ENCODE measurements at places on chromosomes 3 and 15.

GRCh38 chr3:25547943-25548674 lies 116.6 kb downstream of the TOP2B start:
- peak; percentile 8 for DNase-seq

DNA sequence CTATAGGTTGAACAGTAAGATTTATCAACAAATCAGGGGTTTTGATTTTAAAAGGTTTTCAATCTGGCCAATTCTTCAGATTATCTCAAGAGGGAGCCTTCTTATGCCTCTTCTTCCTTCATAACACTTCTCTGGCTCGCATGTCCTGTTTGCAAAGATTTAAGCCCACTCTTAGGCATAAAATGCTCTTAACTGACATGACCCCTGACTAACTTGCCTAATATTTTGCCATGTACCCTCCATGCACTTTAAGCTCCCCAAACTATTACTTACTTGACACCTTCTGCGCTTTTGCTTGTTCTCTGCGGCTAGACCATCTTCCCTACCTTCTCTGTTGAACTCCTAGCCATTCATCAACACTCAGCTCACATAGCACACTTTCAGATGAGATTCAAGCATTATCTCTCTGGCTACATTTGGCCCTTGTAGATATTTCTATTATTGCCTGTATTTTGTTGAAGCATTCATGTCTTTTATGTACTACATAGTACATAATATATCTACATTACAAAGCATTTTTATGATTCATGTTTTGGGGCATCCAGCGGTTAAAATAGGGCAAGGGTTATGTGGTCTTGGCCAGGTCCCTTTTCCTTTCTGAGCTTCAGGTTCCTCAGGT lies 1.0 kb upstream of the ARIH1 start:
- no peak for DNase-seq

DNA sequence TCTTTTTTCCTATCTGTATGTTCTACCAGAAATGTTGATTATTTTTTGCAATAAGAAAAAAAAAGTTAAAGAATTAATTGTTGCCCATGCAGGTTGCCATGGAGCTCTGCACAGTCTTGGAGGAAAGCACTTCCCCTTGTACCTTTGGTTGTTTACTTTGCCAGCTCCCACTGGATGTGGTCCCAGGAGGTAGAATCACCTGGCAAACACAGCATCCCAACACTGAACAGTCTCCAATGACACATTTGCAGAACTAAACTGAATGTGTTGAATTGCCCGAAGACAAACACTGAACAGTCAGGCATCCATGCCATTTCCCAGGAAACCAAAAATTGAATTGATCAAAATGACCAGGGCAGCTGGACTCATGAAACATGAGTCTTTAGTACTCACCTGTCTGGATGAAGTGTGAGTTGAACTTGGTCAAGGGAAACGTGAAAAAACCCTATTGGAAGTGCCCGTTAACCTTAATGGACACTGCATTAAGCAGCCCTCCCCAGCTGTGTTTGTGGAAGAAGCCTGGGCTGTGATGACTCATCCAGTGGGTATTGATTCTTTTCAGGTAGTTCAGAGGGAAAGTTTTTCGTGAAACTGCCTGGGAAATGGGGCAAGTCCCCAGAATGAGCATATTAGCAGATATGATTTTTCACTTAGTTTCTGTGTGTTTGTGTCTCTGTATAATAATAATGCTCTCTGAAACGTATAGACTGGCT lies 284.7 kb upstream of the STT3B start:
- no peak for DNase-seq

DNA sequence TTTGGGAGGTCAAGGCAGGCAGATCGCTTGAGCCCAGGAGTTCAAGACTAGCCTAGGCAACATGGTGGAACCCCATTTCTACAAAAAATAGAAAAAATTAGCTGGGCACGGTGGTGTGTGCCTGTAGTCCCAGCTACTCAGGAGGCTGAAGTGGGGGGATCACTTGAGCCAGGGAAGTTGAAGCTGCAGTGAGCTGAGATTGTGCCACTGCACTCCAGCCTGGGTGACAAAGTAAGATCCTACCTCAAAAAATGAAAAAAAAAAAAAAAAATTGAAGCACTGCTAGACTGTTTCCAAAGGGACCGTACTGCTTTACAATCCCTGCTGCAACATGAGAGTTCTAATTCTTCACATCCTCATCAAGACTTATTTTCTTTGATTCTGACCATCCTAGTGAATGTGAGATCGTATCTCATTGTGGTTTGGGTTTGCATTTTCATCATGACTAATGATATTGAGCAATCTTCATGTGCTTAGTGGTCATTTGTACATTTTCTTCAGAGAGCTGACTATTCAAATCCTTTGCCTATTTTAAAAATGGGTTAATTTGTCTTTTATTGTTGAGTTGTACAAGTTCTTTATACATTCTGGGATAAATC lies 10.8 kb downstream of the CMTM8 start:
- no peak for DNase-seq

GRCh38 chr15:68376447-68377060 lies 55.4 kb downstream of the ITGA11 start:
- DNase-seq = no peak

DNA sequence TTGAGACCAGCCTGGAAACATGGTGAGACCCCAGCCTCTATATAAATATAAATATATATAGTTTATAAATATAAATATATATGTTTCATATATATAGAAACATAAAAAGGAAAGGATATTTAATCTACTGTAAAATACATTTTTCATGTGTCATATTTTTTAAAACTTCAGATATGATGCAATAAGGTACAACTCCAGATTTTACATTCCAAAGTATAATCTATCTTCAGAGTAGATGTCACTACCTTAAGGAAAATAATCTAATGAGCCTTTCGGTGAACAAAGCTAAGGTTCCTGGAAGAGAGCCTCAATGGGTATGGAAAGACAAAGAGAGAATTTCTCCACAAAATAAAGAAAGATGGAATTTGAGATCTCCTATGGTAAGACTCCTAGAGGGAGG lies 16.9 kb downstream of the EFHB start:
- DNase-seq = no peak

DNA sequence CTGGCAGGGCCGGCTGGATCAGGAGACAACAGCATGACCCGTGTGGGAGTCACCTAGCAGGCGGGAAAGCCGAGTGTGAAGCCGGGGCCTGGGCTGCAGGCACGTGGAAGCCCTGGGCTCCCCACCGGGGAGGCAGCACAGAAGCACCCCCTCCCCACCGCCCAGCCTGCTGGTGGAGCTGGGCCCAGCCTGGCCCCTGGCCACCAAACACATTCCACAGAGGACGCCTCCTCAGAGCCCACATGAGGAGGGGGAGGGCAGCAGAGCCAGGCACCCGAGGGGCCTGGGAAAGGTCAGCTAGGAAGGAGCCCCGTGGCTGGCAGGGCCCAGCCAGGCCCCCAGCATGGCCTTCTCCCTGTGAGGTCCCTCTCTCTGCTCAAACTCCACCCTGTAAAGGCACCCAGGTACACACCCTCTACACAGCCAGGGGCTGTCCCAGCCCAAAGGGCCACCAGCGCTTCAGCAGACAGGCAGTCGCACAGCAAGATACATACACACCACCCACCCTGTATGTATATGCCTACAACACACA lies 4.5 kb downstream of the PLXNB1 start:
- no peak for DNase-seq

GRCh38 chr15:45549541-45550220 lies 27.1 kb upstream of the SLC30A4 start:
- DNase-seq = no peak

DNA sequence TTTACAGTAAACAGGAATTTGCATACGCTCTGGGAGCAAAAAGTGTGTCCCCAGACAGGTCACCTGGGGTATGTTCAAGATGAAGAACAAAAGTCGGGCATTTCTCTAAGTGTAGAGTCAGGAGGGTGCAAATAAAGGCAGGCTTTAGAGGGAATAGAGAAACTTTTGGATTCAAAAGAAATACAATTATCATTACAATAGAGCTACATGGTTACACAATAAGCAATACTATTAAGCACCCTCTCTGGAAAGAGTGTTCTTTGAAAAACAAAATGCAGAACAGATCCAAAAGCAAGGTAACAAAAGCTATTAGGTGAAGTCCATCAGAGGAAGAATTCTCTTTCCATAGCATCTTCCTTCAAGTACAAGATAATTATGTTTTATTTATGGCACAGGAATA lies 679.7 kb downstream of the FHIT start:
- DNase-seq = no peak

DNA sequence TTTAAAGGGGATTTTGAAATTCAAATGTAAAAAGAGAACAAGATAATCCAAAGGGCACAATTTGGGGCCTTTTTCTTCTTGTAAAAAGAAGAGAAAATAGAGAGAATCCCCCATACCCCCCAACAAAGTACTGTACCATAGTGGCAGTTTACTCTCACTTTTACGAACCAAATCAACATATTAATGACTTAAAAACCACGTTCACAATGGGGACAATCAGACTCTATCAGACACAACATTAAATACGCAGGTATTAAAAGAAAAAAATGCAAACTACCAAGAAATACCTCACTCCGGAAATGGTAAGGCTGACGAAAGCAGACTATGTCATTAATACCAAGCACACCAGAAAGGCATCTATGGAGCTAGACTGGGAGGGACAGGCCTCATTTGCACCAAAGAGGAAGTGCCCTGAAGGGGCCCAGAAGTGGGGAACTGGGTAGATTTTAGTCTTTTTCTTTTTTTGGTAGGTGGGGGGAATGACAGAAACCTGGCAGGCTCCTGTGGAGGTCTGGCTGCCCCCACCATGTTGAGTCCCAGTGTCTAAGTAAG lies 134.3 kb downstream of the TIGIT start:
- no peak for DNase-seq

- DNase-seq = no peak
Measured at GRCh38 chr3:117893638-117894037, 1141.0 kb downstream of the IGSF11 start.

- no peak for DNase-seq
Measured at GRCh38 chr3:104561324-104561723, 805.4 kb upstream of the ALCAM start.

GRCh38 chr3:71389911-71390573 lies 193.5 kb downstream of the FOXP1 start:
- DNase-seq = no peak

GRCh38 chr3:134371542-134372324 lies 2.5 kb downstream of the AMOTL2 start:
- no peak for DNase-seq

GRCh38 chr3:74267588-74268184 lies 346.8 kb downstream of the CNTN3 start:
- peak; percentile 21 for DNase-seq

- no peak for DNase-seq
Measured at GRCh38 chr3:194218646-194219453, 82.9 kb downstream of the HES1 start.

GRCh38 chr3:33729993-33730392 lies 11.9 kb upstream of the CLASP2 start:
- no peak for DNase-seq

DNA sequence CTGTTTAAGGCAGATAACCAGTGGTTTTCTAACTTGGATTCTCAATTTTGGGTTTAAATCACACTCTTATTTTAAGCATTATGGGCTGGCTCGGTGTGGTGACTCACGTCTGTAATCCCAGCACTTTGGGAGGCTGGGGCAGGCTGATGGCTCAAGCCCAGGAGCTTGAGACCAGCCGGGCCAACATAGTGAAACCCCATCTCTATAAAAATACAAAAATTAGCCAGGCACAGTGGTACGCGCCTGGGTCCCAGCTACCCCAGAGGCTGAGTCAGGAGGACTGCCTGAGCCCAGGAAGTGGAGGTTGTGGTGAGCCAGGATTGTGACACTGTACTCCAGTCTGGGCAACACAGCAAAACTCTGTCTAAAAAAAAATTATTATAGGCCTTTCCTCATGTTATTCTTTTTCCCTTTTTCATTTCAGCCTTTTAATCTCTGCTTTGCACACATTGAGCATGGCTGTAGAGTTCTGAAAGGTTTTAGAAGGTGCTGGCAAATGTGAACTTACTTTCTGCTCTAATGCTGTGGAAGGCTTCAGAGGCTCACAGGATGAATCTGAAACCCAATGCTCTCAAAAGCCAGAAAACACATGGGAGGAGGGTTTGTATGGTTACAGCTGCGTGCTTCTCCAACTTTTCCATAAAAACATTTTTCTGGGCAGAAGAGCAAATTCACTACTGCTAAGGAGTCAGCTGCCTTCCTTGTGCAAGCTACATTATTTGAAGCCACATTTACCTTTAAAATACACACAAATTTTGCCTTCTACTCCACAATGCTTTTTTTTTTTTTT lies 32.5 kb downstream of the CHAC1 start:
- no peak for DNase-seq

- DNase-seq = no peak
Measured at GRCh38 chr15:25243800-25244097, 195.1 kb downstream of the UBE3A start.

DNA sequence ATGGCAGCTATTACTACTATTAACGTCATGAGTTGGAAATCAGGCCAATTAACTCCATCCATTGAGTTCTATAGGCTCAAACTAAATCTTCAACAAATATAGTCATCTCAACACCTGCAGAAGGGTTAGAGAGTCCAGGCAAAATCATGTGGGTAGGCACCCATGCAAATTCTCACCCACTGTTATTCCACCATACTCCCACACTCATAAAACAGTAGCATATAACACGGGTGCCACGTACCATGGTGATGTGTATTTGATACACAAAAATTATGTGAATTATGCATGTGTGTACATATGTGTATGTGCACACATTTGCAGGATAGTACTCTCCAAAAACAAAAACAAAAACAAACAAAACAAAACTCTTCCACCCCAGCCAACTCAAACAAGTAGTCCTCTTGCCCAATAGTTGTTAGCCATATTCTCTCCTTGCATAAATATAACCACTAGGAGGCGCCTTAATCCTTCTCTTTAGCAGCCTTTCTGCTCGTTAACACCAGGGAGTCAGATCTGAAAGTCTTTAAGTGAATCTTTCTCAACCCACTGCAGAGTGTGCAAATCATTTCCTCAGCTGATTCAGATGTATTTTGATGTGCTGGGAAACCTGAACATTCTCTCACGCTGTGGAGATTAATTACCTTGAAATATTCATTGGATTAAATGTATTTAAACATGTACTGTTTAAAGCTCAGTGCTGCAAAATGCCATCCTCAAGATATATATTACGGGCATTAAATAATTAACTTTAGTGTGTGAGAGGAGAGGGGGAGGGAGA lies 38.0 kb upstream of the COPB2 start:
- DNase-seq = peak; percentile 94

- DNase-seq = no peak
Measured at GRCh38 chr3:10263646-10264363, 15.5 kb downstream of the TATDN2 start.

- no peak for DNase-seq
Measured at GRCh38 chr15:89123181-89123525, 34.9 kb downstream of the ABHD2 start.

DNA sequence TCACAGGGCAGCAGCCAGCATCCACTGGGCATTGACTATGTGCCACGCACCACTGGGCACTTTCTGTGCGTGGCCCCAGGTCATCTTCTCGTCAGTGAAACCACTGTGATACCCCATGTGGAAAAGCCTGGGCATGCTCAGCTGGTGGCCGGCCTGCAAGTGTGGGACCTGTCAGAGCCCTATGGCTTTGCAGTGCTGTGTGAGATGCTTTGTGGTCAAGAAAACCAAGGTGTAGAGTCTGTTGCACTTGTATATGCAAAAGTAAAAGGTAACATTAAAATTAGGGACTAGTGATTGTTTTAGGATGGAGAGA lies 69.5 kb downstream of the PGPEP1L start:
- no peak for DNase-seq

GRCh38 chr3:86978111-86978551 lies 12.8 kb downstream of the VGLL3 start:
- no peak for DNase-seq

GRCh38 chr3:145359040-145359439 lies 801.9 kb downstream of the PLOD2 start:
- DNase-seq = no peak

All from NCI-H2171 treated with DMSO at 0.1 percent for 48 hours (cell line).